ENCODE measurements at places on chromosomes 1 and 21.

DNA sequence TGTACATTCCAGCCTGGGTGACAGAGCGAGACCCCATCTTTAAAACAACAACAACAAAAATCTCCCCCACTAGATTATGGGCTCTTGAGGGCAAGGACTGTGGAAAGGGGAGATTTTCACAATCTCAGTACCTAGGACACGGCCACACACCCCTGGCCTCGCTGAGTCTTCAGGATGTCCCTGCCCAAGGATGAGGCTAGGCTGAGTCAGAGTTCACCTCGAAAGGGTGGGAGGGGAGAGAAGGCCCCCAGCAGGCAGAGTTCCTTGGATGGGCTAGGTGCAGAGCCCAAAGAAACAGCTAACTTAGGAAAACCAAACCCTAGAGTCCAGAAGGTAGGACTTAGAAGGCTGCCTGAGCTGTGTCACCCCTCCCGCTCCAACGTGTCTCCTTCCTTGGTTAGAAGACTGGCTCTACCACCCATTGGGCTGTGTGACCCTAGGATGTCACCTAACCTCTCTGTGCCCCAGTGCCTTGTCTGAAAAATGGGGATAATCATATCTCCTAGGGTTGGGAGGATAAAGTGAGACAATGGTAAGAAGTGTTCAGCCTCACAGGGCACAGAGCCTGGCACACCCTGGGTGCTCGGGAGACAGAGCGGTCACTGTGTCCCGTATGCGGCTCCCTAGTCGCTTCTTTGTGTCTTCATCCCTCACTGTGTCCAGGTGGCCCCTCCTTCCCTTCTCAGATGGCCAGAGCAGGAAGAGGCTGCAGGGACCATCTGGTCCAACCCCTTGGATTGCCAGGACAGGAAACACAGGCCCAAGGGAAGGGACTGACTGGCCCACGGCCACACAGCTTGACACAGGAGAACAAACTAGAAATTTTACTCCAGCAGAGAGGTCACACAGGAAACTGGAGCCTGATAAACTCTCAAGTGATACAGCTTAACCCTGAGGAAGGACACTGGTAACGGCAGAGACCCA is 11.2 kb downstream of the TRIM62 start:
- no peak for DNase-seq

- no peak for DNase-seq
Measured at GRCh38 chr1:42334240-42335049, 590 bp downstream of the FOXJ3 start.

DNA sequence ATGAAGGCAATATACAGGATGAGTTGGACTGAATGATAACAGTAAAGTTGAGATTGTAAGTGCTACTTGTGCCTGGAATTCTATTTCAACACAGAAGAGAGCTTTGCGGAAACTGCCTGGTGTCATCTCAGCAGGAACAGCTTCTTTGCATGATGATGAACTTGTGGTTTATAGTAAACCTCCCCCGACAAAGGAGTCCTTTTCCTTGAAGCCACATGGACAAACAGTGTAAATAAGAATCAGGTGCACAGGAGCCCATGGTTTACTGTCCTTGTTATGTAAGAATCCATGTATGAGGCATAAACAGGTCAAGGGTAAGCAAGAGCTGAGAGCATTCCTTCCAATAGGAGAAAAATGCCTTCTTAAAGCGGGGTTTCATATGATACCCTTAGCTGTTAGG is 66.2 kb downstream of the PCNX2 start:
- DNase-seq, result peak; percentile 11

GRCh38 chr1:27416387-27417111 is 24.1 kb downstream of the GPR3 start:
- no peak for DNase-seq

DNA sequence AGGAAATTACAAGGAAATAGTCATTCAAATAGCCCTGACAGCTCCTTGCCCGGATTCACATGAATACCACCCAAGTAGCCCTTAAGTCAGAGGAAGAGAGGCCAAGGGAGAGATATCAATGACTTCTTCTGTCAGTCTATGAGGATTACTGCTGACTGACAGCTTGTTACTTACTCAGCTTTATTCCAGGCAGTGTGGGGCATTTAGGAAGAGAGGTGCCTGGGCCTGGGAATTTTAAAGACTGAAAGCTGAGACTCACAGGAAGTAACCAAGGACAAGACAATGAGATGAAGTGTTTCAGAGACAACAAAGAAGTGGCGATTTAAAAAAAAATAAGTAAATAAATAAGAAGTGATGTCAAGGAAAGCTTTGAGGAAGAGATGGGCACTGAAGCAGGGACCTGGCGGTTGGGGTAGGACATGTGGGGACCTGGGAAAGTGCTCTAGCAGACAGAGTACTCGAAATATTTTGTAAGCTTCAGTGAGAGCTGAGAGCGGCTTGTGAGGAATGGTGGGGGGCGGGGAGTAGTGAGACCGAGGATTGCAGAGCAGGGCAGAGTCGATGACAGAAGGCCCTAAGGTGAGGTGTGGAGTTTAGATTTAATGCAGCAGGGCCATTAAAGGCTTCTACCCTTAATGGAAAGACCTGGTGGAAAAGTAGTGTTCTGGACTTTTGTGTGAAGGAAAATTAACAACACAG is 58.9 kb downstream of the ST3GAL3 start:
- no peak for DNase-seq

- DNase-seq, result no peak
Measured at GRCh38 chr1:176205332-176205914, 1.7 kb downstream of the COP1 start.

DNA sequence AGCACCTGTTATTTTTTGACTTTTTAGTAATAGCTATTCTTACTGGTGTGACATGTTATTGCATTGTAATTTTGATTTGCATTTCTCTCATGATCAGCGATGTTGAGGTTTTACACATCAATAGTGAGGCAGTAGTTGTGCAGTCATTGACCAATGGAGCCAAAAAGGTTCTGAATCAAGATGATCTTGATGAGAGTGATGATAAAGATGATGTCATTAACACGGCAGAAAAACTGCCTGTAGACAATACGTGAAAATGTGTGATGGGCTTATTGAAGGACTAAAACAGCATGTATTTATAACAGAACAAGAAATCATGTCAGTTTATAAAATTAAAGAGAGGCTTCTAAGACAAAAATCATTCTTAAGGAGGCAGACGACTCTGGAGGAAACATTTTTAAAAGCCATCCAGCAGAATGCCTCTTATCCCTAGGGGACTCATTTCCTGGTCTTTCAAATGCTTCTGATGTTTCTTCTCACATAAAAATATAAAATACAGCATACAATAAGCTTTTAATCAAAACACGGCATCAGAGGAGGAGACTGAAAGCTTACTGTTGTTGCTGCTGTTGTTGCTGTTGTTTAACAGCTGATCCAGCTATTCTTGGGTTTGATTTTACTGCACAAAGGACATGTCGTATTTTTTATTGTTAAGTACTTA is 400.3 kb downstream of the LTN1 start:
- no peak for DNase-seq

GRCh38 chr1:27418326-27419185 is 26.1 kb downstream of the GPR3 start:
- peak; percentile 82 for DNase-seq

- no peak for DNase-seq
Measured at GRCh38 chr1:229334716-229335115, 8.1 kb downstream of the CCSAP start.

DNA sequence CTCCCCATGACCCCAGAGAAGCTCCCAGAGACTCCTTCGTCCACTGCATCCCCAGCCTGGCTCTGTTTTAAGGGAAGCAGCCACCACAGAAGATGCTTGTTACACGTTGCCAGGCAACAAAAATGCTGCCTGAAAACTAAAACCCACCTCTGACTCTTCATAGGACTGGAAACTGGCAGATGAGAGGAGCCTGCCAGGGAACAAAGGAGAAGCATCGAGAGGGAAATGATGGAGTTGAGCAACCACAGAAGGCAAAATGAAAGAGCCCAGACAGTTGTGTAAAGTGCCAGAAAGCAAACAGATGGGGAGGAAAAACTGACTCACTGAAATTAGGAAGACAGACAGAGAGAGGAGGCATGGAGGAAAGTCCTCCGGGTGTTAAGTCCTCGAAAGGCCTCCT is 118.4 kb downstream of the KCNN3 start:
- DNase-seq, result peak; percentile 29

GRCh38 chr1:11882814-11883538 is 24.2 kb upstream of the NPPB start:
- DNase-seq, result no peak

GRCh38 chr1:33643216-33643615 is 170.8 kb downstream of the ZSCAN20 start:
- no peak for DNase-seq

GRCh38 chr1:165409657-165410358 is 35.1 kb downstream of the RXRG start:
- no peak for DNase-seq

DNA sequence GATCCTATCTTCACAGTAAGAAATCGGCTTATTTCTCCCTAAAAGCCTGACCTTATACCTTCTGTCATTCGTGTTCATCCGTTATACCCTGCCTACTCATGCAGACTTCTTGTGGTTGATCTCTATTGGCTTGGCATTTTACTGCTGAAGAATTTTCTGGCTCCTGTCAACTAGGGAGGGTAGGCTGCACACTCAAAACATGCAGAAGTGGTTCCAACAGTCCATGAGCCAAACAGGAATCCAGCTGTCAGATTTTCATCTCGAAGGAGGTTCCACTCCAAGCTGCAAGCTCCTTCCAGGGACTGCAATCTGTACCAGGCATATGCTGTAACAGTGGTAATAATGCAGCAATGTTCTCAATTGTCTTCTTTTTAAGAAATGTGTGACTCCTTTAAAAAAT is 10.1 kb downstream of the DNAJC11 start:
- no peak for DNase-seq

DNA sequence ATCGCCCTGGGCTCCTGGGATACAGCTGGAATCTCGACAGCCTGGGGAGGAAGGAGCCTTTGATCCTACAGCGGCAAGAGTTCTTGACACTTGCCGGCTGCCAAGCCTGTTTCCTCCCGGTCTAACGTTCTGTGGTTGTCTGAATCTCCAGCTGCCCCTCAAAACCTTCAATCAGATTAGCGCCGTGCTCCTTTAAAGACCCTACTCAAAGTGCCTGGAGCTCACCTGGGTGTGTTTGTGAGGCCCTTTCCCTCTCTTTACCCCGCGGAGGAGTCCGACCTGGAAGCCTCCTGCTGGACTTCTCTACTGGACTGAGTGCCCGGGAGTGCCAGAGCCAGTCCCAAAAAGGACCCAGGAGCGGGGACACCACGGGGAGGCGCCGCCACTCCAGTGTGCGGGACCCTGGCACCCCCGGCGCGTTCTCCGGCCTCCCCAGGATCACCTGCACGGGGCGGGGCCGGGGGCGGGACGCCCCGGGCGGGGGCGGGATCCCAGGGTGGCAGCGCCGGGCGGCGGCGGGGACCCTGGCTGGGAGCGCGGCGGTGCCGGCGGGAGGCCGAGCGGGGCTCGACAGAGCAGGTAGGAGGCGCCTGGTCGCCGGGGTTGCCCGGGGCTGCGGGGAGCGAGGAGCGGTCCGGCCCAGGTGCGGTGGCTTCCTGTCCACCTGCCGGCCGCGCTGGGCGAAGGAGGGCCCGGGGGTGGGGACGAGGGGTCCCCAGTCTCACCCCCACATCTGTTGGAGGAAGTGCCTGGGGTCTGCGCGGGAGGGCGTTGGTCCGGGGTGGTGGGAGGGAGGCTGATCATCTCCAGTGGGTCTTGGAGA is at the start of gene NCMAP:
Gene NCMAP (plus strand): TSS at position 497 of the 823 bp plus-strand sequence. CDS start 39,344 bp downstream, outside the sequence.
- DNase-seq, result no peak

GRCh38 chr1:116861137-116861536 is 48.6 kb upstream of the PTGFRN start:
- no peak for DNase-seq

GRCh38 chr1:201481004-201481380 is 12.0 kb upstream of the PHLDA3 start:
- DNase-seq, result no peak

DNA sequence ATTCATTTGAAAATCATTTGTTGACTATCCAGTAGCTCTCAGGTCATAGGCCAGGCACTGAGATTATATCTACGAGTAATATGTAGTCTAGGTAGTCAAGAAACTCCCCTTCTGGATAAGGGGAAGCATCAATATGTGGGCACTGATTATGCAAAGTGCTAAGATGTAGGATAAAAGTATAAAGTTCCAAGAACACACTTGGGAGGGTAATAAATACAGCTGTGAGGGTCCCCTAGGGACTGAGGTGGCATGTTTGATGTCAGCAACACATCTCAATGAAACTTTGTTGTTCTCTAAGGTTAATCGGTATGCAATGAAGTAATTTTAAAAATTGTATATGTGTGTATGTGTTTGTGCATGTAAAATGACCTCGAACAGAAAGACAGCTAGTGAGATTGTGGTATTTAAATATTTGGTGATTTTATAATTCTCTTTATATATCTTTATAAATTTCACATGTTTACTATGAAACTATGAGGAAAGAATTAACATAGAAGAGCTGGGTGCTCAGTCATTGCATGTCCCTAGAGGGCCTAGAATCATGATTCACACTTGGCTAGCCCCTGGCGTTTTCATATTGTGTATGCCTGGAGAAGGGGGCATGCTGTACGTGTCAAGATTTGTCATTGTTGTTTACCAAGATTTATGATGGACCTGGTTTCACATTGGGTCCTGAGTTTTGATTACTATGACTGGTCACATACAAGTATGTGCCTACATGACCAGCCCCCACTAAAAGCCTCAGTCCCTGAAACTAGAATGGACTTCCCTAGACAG is 140.1 kb upstream of the DUSP10 start:
- no peak for DNase-seq

DNA sequence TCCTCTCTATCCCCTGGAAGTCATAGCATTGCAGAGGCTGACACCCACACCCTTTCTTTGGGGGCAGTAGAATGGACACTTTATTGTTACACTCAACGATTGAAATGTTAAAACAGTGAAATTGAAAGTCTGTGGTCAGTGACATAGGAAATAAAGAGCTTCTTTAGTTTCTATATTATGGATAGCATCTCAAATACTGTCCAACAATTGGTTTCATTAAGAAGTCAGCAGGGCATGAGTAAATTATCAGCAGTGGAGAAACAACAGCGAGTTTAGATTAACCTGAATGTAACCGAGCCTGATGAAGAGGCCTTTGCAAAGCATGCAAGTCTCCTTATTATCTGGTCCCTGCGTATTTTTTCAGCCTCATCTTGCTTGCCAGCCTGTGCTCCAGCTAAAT is 350.7 kb downstream of the NTNG1 start:
- DNase-seq, result no peak

DNA sequence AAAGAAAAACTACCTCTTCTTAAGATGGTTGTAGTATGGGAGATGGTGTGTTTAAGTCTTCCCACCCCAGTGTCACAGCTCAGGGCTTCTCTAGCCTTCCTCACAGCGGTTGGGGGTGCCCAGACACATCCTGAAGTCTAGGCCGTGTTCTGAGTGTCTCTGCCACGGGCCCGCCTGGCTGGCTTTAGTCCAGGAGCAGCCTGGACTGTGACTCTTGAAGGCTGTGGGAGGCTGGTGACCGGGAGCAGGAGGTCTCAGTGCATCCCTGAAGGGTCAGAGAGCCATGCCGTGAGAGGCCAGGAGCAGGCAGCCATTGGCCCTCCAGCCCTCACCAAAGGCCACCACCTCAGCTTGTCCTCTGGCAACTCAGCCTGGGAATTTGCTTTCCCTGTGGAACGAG is 4.5 kb downstream of the EPHX1 start:
- no peak for DNase-seq

Data from AG09309 (cell line).